ENCODE measurements at places on chromosomes 6 and 20.

- DNase-seq: no peak
Measured at GRCh38 chr6:122995921-122996793, at the start of gene CLVS2. Gene CLVS2, plus strand, starts transcription at chr6:122996235. Its CDS starts 1,543 bp downstream, at chr6:122997778.

GRCh38 chr20:59785986-59786795, 147.2 kb downstream of the SYCP2 start:
- DNase-seq: no peak

DNA sequence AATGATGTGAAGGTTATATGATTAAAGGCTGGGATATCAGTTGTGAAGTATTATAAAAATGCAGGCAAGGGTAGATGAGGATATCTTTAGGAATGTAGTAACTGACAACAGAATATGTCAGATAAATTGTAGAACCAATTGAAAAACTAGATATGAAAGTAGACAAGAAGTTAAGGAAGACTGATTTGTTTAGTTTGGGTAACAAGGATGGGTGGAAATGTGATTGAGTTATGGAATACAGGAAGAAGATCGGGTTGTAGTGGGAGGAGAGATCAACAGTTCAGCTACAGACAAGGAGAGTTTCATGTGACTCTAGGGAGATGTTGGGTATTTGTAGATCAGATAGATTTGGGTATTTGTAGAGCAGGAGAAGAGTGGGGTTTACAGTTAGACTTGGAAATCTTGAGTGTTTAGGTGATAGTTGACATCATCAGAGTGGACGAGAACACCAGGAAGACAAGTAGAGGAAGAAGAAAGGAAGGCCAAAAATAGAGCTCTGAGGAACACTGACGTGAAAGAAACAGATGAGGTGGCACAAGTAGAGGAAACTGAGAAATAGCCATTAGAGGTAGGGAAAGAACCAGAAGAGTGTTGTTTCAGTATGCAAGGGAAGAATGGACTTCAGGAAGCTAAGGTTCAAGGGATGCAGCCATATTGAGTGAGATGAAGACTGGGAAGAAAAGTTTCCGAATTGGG, 12.1 kb upstream of the TSPYL1 start:
- no peak for DNase-seq

GRCh38 chr20:33466303-33466646, 22.7 kb upstream of the SNTA1 start:
- peak; percentile 47 for DNase-seq

DNA sequence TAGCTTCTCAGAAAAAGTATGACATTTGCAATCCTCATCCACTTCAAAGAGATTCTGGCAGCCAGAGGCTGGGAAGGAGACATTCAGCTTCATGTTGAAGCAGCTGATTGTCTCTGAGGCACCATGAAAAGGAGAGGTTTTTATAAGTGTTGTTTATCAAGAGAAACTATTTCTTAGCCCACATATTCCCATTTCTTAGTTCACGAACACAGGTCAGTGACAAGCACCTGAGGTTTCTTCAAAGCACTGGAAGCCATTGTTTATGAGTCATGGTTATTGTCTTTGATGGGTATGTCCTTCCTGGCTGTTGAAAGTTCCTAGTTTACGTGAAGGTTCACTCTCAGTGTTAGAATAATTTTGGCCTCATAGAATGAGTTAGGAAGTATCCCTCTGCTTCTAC, 3.0 kb upstream of the DDX43 start:
- DNase-seq: no peak

- peak; percentile 75 for DNase-seq
Measured at GRCh38 chr6:159110013-159110412, 59.2 kb upstream of the FNDC1 start.

- no peak for DNase-seq
Measured at GRCh38 chr6:142802124-142802523, 142.9 kb downstream of the HIVEP2 start.

DNA sequence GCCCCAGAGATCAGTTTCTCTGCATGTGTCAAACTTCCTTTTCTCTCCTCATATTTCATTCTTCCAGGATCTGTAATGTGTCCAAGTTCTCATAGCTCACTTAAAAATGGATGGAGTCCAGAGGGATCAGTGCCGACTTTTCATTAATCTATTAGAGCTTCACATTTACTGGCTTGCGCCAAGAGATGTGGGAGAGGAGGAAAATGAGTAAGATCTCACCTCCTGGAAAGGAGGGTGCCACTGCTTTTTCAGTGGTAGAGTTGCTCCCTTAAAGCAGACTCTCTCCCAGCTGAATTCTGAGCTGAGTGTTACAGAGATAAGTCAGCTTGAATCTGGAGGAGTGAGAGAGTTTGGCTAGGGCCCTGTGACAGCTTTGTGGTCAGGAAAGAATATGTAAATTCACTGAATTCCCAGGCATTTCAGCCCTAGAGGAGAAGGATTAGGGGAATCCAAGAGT, 175.9 kb downstream of the SOX4 start:
- DNase-seq: no peak

All from KBM-7 (cell line).